ENCODE measurements at places on chromosomes 1 and 21.
A peak's percentile ranks its signal among the peaks of the same experiment; 100 is the strongest.

GRCh38 chr21:17526776-17527175 lies 13.9 kb downstream of the CXADR start:
- DNase-seq: no peak

GRCh38 chr1:73953186-73953585 lies 244.8 kb downstream of the LRRIQ3 start:
- DNase-seq: no peak

- DNase-seq: no peak
Observed at GRCh38 chr1:171500304-171500703, 15.0 kb downstream of the PRRC2C start.

DNA sequence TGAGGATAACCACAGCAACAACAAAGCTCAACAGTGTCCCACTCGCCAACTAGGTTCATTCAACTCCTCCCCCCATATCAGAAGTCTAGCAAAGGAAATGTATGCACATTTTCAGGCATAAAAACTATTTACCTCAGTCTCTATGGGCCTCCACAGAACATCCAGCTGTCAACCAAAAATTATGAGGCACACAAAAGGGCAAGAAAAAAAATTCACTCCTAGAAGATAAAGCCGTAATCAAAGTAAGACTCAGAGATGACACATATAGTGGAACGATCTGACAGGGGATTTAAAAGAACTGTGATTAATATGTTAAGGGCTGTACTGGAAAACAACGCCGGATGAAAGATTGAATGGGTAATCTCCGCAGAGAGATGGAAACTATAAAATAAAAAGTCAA lies 158.7 kb downstream of the NTPCR start:
- no peak for DNase-seq

GRCh38 chr1:20008391-20008841 lies 29.0 kb upstream of the PLA2G2A start:
- DNase-seq: no peak

GRCh38 chr1:43805340-43805739 lies 98.0 kb downstream of the ST3GAL3 start:
- no peak for DNase-seq

DNA sequence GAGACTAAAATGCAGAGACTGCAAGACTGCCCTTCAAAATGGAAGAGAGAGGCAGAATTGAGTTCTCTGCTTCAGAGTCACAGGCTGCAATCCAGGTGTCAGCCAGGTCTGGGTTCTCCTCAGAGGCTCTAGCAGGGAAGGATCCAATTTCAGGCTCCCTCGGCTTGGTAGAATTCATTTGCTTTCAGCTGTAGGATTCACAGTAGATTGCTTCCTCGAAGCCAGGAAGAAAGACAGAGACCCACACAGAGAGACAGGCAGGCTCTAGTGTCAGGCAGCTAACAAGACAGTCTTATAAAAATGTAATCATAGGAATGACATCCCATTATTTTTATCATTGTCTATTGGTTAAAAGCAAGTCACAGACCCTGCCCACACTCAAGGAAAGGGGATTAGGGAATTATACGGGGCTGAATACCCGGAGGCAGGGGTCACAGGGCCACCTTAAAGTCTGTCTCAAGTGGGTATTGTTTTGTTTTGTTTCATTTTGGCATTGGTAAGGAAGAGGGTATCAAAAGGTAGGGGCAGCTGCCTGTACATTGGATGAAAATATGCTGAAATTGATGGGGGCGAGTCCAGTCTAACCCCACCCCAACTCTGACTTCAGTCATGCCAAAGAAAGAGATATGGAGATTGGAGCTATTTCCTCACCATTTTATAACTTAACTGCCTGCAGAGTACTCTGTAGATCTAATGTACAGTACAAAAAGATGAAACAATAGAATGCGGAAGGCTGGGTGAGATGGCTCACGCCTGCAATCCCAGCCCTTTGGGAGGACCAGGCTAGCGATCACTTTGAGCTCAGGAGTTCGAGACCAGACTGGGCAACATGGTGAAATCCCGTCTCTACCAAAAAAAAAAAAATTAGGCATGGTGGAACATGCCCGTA lies 9.5 kb upstream of the TBCE start:
- peak; percentile 70 for DNase-seq

DNA sequence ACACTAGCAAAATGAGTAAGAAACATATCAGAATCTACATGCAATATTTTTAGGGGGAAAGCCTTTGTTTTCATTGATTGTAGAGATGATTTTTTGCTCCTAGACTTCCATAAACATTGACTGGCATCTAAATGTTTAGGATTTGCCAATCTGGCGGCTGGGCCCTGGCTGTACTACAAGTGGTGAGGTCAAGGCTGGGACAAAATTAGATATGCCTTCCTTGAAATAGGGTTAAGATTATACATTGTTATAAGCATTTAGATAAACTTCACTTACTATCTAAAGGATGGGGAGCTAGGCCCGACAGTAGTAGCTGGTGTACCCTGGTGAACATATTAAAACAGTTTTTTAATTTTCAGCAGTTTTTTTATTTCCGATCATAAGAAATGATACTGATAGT lies 5.2 kb downstream of the NFIA start:
- DNase-seq: no peak

- no peak for DNase-seq
Observed at GRCh38 chr1:38135625-38136414, 89.2 kb upstream of the POU3F1 start.

- DNase-seq: no peak
Observed at GRCh38 chr1:33655496-33655895, 183.1 kb downstream of the ZSCAN20 start.

GRCh38 chr21:16912075-16912474 lies 600.8 kb upstream of the CXADR start:
- no peak for DNase-seq

DNA sequence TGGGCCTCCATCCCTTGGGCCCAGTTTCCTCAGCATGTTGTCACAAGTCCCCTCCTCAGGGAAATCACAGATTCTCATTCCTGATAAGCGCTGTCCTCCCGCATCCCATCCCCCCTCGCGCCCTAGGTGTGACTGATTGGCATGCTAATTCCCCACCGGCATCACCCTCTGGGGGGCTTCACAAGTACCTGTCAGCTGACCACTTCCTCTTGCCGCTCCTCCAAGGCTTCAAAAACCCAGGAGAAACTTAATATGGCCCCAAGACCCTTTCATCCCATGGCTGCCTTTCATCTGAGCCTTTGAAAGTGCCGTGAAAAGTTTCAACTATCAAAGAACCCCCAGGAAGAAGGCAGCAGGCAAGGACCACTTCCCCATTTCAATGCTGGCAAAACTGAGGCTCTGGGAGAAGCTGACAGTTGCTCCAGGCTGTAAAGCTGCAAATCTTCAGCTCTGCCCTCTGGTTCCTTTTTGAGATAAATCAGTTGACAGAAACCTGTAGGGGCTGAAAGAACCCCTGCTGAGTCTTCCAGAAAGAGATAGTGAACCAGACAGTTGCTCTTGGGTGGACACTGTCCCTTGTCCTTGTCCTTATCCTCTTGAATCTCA lies 12.8 kb upstream of the MIXL1 start:
- no peak for DNase-seq

DNA sequence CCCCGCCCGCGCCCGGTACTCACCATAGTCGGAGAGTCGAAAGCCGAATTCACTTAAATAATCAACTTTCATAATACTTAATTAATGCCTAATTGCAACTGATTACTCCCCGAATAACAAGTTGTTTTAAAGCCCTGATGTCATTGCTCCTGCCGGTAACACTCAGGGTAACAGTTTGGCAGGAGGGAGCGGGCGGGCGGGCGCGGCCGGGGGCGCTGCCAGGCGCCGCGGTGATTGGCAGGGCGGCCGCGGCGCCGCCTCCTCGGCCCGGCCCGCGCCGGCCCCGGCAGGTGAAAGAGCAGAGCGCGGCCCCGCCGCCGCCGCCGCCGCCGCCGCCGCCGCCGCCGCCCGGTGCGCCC lies 102.2 kb downstream of the CASZ1 start:
- peak; percentile 70 for DNase-seq

GRCh38 chr21:16420031-16420724 lies 690.4 kb downstream of the USP25 start:
- DNase-seq: peak; percentile 14

DNA sequence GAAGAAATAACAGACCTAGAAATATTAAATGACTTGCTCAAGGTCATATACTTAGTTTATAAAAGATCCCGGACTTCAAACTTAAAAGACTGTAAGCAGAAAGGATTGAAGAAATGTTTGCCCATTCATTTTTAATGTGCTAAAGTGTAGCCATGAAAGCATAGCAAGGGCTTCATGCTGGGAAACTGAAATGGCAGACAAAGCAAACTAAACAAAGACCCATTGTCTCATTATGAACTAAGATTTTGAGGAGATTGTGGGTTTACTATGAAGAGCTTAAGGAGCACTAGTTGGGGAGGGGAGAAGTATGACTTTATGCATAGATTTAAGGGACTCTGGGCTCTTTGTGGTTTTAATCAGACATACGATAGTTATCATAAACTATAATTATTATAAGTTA lies 26.3 kb downstream of the ADAMTS1 start:
- no peak for DNase-seq

DNA sequence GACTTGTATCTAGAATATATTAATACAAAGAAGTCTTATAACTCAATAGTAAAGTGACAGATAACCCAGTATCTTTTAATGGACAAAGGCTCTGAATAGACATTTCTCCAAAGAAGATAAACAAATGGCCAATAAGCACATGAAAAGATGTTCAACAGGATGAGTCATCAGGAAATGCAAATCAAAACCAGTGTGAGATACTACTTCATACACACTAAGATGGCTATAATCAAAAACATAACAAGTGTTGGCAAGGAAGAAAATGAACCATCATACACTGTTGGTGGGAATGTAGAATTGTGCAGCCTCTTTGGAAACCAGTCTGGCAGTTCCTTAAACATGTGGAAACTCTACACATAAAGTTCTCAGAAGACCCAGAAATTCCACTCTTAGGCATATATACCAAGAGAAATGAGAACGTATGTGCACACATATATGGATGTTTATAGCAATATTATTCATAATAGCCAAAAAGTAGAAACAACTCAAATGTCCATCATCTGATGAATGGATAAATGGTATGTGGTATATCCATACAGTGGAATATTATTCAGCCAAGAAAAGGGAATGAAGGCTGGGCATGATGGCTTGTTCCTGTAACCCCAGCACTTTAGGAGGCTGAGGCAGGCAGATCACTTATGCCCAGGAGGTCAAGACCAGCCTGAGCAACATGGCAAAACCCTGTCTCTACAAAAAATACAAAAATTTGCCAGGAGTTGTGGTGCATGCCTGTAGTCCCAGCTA lies 9.9 kb upstream of the MPL start:
- no peak for DNase-seq

GRCh38 chr1:89125240-89125912 lies 538 bp downstream of the GBP2 start:
- DNase-seq: no peak

GRCh38 chr1:36099681-36100341 lies 11.1 kb downstream of the ADPRS start:
- peak; percentile 75 for DNase-seq

DNA sequence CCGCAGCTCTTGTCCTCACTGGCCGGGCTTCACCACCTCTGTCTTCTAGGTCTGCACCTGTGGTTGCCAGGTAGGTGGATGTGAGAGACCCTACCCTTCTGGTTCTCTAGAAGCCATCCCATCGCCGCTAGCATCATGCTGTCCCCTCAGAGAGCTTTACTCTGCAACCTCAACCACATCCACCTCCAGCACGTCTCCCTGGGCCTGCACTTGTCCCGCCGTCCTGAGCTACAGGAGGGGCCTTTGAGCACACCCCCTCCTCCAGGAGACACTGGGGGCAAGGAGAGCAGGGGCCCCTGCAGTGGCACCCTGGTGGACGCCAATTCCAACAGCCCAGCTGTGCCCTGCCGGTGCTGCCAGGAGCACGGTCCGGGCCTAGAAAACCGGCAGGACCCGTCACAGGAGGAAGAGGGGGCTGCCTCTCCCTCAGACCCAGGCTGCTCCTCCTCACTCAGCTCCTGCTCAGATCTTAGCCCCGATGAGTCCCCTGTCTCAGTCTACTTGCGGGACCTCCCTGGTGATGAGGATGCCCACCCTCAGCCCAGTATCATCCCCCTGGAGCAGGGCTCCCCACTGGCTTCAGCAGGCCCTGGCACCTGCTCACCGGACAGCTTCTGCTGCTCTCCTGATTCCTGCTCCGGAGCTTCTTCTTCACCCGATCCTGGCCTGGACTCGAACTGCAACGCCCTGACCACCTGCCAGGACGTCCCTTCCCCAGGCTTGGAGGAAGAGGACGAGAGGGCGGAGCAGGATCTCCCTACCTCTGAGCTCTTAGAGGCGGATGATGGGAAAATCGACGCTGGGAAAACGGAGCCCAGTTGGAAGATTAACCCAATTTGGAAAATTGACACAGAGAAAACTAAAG lies 1.2 kb downstream of the RUSC1 start:
- DNase-seq: no peak

DNA sequence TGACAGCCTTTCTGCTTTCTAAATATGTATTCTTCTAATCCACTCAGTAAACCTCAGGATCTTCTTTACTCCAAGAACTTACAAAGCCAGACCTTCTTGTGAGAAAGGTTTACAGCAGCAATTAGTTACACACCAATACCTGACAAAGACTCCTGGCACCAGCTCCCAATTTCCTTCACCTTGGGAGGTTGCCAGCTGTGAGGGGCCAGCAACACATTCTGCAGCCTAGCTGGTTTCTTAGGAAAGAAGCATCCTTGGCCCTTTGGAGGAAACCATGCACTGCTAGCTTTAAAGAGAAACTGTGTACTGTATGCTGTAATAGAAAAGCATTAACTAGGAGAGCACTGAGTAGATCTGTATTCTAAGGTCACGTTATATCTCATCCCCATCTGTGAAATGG lies 10.8 kb downstream of the FYB2 start:
- DNase-seq: peak; percentile 45
